ENCODE measurements at places on chromosomes 5 and 9.

GRCh38 chr9:130290291-130291181 is 25.0 kb downstream of the HMCN2 start:
- DNase-seq = no peak

DNA sequence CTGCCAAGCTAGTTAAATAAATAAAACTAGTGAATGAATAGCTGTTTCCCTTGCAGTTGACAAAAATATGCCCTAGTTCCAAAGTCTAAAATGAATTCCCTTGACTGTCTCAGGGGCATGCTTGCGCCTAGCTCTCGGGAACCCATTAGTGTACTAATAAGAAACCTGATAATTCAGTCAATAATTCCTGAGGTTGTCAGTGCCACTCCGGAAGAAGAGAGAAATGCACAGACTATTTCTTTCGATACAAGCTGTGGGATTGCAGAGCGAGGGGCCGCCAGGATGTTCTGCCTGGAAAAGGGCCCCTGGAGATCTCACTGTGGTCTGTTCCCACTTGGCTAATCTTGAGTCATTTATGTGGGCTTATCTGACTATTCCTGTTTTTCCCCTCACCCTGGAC is 56.4 kb upstream of the LARP1 start:
- no peak for DNase-seq

- no peak for DNase-seq
Measured at GRCh38 chr5:2724031-2724581, 27.4 kb downstream of the IRX2 start.

DNA sequence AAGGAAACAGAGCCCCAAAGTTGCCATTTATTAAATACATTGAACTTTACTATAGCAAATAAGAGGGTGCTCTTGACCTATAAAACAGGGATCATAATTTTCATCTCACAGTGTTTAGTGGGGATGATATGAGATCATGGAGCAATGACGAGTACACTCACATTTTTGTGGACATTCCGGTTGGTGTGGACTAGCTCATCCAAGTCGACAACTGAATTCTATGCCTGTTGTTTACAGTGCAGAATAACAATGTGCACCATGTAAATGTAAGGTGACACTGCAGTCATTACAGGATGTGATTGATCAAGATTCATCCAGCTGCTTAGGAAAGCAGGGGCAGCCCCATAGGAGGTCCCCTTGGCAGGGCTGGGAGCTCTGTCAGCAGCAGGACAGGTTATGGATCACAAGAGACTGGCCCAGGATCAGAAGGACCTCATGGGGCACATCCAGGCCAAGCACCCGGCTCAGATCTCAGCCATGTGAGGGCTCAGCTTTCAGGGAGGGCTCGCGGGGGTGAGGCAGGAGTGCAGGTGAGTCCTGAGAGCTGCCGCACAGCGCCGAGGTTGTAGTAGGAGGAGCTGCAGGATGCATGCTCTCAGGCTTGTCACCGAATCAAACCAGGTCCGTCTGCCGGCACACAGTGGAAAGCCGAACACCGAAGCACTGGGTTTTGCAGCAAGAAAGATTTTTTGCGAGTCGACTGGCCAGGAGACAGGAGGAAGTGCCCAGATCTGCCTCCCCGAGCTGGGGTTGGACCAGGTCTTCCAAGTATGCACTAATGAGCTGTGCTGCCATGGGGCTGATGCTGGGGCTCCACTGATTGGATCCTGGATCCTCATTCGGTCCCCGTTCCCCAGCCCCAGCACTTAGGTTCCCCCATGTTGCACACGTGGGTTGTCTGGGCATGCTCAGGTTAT is 28.2 kb downstream of the MRPL36 start:
- DNase-seq = no peak

DNA sequence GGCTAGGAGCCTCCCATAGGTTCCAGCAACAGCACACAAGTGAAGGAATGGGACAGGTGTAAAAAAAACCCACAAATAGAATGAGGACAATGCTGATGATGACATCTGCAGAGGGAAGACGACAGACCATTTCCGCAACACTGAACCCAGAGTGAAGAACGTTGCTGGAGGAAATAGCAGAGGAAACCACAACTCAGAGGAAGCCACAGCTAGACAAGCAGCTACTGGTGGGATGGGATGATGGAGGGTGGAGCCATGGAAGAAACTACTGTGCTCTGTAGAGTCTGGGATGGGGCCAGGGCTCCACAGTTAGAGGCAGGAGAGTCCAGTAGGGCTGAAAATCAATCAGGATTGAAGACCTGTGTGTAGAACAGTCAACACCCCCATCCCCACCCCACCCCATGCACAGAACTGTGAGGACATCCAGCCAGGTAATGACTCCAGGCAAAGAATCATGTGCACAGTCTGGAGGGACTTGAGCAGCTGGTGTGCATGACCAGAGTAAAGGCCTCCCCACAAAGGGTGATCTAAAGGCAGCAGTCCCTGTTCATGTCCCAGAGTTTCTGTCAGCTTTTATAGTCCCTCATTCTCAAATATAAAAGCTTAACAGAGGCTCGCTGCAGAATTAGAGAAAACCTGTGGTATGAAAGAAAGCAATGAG is 65.2 kb upstream of the SPIN1 start:
- no peak for DNase-seq

DNA sequence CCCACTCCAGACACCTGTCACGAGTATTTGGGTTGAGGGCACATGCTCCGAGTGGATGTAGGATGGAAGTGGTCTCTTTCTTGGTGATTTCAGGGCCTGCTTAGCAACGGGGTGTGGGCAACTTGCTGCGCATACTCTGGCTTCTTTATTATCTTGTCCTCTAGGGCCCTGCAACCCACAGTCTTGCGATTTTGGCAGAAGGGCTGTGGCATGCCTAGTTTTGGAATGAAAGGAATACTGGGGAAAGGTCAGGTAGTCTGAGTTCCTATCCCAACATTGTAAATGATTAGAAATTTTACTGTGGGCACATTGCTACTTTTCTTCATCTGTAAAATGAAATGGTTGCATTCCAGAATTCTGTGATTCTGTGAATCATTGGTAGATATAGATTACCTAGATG is 74.3 kb downstream of the ACTBL2 start:
- DNase-seq = no peak

GRCh38 chr9:106600955-106601560 is 261.9 kb upstream of the ZNF462 start:
- no peak for DNase-seq

DNA sequence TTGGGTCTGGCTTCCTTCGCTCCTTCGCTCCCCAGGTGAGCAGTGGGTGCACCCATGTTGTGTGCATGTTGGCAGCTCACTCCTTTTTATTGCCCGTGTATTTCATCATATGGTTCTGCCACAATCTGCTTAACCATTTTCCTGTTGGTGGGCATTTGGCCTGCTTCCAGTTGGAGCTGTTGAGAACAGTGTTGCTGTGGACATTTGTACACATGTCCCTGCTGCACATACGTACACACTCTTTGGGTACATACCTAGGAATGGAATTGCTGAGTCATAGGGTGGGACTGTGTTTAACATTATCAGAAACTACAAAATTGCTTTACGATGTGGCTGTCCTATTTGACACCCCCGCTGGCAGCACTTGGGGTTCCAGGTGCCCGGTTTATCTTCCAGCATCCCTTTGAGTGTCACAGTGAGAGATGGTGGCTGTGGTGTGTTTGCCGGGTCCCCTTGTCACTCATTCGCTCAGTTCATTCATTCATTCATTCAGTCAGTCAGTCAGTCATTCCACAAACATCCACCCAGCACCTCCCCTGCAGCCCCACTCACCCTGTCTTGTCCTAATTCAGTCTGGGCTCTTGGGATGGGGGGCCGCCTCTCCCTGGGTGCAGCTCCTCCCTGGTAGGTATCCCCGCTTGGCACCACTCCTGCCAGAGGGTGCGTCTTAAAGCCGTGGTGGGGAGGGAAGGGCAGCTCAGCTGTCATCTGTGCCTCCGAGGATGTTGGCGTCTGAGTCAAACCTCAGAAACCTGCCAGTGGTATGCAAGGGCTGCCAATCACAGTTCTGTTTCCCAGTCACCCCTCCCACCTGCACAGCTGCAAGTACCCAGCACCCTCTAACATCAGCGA is 7.9 kb upstream of the FIBCD1 start:
- no peak for DNase-seq

DNA sequence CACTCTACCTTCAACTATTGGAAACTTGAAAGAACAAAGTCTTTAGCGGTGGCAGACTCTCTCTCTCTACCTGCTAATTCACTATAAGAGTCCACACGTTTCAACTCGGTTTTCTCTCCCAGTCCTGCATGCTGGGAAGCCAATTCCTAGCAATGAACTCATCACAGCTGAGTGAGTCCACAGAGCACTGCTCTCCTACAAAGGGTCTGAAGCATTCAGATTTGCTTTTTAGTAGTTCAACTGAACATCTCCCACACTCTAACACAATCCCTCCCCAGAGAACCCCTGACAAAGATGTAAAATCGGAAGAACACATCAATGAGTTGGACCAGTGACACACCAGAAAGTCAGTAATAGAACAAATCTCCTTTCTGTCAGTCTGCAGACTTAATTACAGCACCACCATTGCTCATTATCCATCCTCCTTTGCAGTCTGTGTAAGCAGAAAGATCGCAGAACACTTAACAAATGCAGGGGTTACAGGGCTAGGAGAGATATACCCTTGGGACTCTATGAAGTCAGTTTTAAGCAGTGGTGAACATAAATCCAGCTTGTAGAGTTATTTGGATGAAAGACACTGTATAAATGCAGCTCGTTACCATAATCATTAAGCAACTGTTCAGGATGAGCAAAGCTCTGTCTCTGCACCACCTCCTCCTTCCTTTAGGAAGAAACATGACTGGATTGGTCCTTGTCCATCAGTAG is 353.4 kb upstream of the GRIA1 start:
- no peak for DNase-seq

GRCh38 chr5:175698401-175699115 is 40.7 kb downstream of the HRH2 start:
- DNase-seq = no peak

GRCh38 chr5:115842089-115842935 is 577 bp downstream of the AP3S1 start:
- peak; percentile 43 for DNase-seq

GRCh38 chr5:171805746-171806145 is 20.1 kb downstream of the SMIM23 start:
- no peak for DNase-seq

Data from posterior cingulate gyrus (tissue), 11 donors.